ENCODE measurements at places on chromosomes 6 and 20.

GRCh38 chr20:18665135-18665534, 77.3 kb downstream of the DTD1 start:
- DNase-seq: no peak

GRCh38 chr6:28497893-28498292, 17.7 kb downstream of the GPX6 start:
- no peak for DNase-seq

- no peak for DNase-seq
These were observed 108.5 kb upstream of the ARMC2 start for GRCh38 chr6:108739496-108740330.

GRCh38 chr6:4021854-4022695, 56.9 kb downstream of the FAM217A start:
- no peak for DNase-seq

DNA sequence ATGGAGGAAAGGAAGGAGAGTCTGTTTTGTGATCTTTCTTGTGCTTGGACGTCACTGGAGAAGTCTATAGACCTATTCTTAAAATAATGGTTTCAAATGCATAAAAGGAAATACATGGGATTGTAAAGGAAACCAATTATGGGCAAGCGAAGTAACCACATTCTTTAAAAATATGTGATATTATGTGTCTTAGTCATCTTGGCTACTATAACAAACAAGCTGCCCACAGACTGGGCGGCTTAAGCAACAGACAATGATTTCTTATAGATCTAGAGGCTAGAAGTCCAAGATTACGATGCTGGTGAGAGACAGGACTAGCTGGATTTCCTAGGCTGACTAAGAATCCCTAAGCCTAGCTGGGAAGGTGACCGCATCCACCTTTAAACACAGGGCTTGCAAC, 49.4 kb upstream of the CD83 start:
- no peak for DNase-seq

GRCh38 chr20:50381771-50382593, 128.2 kb upstream of the PTPN1 start:
- DNase-seq: no peak

DNA sequence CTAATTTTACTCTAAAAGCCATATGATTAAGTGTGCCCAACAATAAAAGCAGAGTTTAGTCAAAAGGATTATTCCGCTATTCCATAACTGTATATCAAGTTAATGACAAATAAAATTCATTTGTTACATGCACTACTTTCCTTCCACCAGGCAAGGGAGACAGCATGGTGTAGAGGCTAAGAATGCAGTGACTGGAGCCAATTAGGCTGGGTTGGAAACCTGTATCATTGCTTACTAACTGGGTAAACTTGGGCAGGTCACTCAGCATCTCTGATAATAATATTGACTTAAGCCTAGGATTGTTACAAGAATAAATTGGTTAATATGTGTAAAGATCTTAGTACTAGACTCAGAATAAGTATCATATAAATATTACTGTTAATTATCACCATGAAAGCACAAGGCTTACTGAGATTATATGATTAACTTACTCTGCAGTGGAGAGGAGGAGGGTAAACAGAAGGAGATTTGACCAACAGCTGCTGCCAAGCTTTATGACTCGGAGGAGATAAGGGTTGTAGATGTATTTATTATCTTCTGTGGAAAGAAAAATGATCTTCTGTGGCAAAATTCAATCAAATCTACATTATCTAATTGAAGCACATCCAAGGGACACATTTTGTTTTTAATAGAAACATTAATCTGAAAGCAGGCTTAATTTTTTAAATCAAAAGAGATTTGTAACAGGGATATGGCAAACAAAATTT, 1459.9 kb downstream of the GRIK2 start:
- no peak for DNase-seq
